Stimulated activated CD4-positive, alpha-beta T cell treated with anti-CD3 and anti-CD28 coated beads, TNF-alpha, amount 100 ng/mL, for 1 hour (primary cell): ENCODE measurements at places on chromosomes 3 and 15.

DNA sequence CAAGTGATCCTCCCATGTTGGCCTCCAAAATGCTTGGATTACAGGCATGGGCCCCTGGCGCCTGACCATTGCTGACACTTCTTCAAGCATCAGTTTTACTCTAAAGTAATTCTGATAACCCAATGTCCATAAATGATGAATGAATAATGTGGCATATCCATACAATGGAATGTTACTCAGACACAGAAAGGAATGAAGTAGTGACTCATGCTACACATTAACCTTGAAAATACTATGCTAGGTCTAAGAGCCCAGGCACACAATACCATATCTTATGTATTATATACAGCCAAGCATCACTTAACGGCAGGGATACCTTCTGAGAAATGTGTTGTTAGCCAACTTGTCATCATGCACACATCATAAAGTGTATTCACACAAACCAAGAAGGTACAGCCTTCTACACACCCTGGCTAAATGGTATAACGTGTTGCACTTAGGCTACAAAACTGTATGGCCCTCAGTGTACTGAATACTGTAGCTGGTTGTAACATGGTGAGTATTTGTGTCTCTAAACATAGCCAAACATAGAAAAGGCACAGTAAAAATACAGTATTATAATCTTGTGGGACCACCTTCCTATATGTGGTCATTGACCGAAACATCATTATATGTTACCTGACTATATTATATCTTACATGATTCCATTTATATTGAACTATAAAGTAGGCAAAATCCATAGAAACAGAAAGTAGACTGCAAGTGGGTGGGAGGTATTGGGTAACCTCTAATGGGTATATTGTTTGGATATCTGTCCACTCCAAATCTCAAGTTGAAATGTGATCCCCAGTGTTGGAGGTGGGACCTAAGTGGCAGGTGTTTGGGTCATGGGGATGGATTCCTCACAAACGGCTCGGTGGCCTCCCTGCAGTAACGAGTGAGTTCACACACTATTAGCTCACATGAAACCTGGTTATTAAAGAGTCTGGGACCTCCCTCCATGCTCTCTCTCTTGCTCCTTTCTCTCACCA, 31.4 kb downstream of the MKRN2 start:
- no peak for DNase-seq

DNA sequence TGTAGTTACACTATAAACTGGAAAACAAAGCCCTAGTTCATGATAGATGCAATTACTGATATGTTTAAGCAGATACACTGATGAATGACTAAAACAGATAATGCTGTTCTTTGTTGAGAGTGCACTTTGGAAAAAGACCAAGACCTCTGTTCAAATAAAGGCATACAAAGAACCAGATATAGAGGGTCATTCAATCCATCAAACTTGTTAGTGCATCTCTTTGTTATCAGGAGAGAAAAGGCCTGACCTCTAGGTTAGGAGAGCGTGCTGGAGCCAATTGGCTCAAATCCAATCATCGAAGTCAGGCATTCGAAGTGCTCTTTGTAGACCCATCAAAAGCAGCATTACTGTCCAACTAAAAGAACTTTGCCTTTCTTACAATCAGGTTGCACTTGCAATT, 124.2 kb downstream of the TFG start:
- DNase-seq = no peak

DNA sequence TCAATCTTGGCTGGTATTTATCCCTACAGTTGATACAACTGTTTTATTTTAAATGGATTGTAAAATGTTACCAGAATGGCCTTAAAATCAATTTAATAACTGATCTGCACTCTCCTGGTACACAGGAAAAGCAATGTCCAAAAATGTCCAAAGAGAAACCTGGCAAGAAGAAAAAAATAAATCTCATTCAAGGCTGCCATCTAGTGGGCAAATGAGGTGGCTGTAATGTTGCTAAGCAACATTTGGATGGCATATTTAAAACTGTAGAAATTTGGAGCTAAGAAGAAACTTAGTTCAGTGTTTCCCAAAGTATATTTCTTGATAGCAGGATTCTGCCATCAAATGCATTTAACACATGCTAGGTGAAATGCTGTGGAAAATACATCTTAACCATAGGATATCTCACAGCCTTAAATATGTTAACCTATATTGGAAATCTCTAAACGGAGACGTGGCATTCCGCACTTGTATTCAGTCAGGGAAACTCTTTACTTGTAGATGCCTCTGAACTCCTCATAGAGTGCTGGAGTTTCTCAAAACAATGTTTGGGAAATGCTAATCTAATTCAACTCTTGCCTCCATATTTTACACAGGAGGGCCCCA, 216.8 kb downstream of the ERC2 start:
- no peak for DNase-seq

DNA sequence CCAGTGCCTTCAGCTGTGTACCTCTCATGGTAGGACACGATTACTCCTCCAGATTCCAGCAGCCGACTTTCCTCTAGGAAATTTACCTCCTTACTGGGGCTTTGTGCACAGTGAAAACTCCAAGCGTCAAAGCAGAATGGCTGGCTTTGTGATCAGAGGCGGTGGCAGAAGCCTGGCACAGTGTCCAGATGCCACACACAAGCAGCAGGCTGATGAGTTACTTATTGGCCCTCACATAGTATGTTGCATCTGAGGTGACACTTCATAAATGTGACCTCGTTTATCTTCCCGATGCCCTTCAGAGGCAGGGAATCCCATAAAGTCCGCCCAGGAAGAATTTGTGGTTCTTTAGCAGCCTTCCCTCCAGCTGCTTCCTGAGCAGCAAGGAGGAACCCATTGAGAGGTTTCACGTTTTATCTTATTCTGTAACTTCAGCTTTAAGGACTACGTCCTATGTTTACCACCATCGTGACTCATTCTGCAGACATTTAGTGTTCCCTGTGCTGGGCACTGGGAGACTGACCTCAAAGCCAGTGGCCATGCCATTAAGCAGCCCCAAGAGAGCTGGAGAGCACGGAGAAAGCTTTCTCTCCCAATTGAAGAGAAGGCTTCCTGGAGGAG, 107.1 kb upstream of the C15orf61 start:
- DNase-seq = no peak

DNA sequence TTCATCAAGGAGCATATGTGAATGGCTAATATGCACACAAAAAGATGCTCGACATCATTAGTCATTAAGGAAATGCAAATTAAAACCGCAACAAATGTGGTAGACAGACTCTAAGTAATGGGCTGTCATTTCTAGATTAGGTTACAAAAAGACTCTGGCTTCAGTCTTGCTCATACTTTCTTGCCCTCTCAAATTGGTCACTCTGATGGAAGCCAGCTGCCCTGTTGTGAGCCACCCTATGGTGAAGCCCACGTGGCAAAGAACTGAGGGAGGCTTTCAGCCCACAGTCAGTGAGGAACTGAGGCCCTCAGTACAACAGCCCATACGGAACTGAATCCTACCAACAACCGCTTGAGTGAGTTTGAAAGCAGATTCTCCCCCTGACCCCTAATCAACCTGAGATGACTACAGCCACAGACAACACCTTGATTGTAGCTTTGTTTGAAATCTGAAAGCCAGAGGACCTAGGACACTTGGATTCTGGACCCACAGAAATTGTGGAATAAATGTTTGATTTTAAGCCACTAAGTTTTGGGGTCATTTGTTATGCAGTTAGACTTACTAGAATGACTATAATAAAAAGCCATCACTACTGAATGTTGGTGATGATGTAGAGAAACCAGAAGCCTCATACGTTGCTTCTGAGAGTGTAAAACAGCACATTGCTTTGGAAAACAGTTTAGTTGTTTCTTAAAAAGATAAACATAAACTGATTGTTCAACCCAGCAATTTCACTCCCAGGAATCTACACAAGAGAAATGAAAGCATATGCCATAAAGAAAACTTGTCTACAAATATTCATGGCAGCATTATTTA, 45.7 kb downstream of the EHHADH start:
- DNase-seq = no peak

GRCh38 chr15:59060348-59060747, 44.6 kb upstream of the CCNB2 start:
- DNase-seq = no peak

DNA sequence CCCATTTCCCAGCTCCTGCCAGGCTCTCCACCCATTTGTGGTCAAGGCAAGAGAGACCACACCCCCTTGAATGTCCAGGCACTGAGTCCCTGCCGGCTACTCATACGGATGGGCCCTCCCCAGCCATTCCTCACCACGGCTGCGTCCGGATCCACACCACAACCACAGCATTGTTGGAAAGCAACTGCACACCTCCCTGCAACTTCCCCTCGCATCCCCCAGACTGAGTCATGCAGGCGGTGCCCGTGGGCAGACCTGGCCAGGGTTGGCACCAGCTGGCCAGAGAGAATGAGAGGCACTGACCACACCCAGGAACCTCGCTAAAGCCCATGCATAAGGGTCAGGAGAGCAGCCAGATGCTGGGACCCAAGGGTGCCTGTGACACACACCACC, 30.5 kb downstream of the LOXL1 start:
- no peak for DNase-seq

- no peak for DNase-seq
These were observed 40.5 kb downstream of the BOC start for GRCh38 chr3:113251817-113252216.

DNA sequence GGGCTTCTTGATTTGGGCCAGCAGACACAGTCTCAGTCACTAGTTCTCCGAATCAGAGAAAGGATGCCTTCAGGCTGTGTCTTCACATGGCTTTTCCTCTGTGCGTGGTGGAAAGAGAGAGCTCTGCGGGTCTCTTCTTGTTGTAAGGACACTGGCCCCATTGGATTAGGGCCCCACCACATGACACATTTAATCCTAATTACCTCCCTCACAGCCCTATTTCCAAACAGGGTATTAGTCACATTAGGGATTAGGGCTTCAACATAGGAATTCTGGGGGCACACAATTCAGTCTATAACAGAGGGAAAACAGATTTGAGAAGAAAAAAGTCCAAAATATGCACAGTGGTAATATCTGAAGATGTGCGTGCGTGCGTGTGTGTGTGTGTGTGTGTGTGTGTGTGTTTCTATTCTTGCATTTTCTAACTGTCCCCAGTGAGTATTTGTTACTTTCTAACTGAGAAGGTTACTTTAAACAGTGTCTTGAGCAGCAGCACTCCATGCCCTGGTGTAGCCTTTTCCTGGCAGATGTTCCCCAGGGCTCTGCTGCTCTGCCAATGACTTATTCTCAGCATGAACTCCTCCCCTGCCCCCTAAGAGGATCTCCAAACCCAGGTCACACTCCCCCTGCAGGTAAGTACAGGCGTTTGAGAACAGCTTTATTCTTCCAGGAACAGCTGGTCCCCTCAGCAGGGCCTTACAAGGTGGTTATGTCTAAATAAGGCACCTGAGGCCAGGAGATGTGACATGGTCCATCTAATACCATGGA, 72.9 kb downstream of the RPL39L start:
- DNase-seq = peak; percentile 17

GRCh38 chr3:89628856-89629670, 521.6 kb downstream of the EPHA3 start:
- DNase-seq = no peak

DNA sequence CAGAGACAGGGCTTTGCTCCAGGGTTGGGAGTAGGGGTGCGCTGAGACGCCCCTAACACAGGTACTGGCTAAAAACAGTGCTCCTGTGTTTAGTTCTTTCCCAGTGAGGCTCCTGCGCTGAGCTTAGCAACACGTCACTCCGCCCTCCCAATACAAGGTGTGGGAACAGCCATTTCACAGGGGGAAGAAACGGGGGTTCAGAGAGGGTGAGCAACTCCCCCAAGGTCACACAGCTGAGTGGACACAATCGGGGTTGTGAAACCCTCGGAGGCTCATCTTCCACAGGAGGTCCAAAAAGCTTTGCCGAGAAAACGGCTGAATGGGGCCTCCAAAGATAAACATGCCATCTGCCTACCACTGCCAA, 628 bp downstream of the PRRT3 start:
- DNase-seq = no peak

- no peak for DNase-seq
These were observed 66.1 kb upstream of the RORA start for GRCh38 chr15:61295239-61295638.

GRCh38 chr3:59290358-59290757, 240.5 kb upstream of the CFAP20DC start:
- DNase-seq = no peak

DNA sequence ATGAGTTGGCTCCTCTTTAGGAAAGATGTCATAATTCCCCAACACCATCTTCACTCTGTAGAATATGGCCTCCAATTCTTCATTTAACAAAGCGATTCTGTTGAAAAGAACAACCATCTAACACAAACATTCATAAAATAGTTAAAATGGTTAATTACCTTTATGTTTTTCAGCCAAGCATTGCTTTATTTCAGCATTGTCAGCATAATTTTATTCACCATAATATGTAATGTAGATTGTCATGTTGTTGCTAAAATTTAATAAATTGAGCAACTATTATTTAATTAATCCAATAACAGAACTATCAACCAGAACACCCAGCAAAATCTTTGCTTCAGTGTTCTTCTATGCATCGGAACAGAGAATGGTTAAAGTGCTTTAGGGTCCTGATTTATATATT, 46.2 kb upstream of the EPHA3 start:
- no peak for DNase-seq

- no peak for DNase-seq
These were observed 10.8 kb downstream of the BHLHE40 start for GRCh38 chr3:4990069-4990468.

GRCh38 chr15:57236561-57237300, 139.6 kb upstream of the CGNL1 start:
- no peak for DNase-seq

DNA sequence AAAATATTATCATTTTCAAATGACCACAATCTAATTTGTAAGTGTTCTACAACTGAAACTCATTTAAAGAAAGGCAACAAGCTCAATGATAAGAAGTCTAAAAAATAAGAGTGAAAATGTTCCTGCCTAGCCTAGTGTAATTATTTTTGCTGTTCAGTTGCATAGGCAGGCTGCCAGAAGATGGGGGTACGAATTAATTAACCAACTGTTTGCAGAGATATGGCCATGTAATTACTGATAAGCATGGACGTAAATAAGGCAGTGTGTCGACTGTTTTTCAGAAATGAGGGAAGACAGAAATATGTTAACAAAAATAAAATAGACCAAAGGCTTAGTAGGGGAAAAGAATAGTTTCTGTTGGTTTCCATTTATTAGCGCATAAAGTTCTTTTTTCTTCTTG, 24.7 kb upstream of the SCAANT1 start:
- no peak for DNase-seq

- no peak for DNase-seq
These were observed 200.1 kb upstream of the ZNF717 start for GRCh38 chr3:75985432-75985831.
